T-helper 22 cell (primary cell): ENCODE measurements at places on chromosomes 7 and 10.
A peak's percentile ranks its signal among the peaks of the same experiment; 100 is the strongest.

- no peak for DNase-seq
These were observed 58.8 kb downstream of the CAV1 start for GRCh38 chr7:116583653-116584052.

GRCh38 chr7:85612514-85612913 is 425.7 kb upstream of the SEMA3D start:
- DNase-seq = no peak

DNA sequence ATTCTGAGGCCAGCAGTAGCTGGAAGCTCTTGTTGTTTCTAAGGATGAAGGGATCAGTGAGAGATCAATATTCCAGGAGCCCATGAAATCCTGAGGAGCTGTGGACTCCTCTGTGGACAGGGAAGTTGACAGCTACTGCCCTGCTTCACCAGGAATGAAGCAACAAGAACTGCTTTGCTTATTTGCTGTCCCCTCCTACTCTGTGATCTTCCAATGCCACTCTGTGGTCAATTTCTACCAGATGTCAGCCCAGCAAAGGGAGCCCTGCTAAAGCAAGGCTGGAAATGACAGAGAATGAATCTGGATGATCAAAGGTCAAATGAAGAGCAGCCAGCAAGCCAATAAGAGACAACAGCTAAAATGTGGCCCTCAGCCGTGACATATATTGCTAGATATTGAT is 227.5 kb upstream of the CHRM2 start:
- DNase-seq = no peak

GRCh38 chr7:120274899-120275298 is 1.9 kb downstream of the KCND2 start:
- no peak for DNase-seq

DNA sequence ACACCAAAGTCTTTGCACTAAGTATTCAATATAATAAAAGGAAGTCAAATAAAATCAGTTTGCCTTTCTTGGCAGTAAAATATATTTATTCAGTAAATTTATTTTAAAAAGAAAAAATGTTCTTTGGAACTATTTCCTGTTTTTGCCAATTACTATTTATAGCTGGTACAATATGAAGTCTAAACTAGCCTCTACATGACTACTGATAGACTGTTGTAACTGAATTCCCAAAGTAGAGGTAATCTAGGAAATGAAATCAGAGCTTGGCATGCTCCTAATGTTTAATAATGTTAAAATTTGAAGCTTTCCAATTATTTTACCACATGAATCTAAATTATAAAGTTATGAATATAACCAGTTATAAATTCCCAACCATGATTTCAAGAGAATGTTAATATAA is 385.5 kb downstream of the SEMA3D start:
- DNase-seq = no peak

DNA sequence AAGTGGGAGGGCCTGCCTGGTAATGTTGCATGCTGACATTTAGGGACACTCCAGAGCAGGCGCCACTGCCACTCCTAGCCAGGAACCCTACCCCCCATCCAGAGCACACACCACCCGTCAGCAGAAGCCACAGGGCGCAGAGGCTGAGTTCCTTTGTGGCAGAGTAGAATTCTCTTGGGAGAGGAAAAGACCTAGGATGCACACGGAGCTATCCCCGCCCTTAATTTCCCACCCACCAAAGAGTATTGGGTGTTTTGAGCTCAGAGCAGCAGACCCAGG is 702 bp upstream of the INSYN2A start:
- no peak for DNase-seq

DNA sequence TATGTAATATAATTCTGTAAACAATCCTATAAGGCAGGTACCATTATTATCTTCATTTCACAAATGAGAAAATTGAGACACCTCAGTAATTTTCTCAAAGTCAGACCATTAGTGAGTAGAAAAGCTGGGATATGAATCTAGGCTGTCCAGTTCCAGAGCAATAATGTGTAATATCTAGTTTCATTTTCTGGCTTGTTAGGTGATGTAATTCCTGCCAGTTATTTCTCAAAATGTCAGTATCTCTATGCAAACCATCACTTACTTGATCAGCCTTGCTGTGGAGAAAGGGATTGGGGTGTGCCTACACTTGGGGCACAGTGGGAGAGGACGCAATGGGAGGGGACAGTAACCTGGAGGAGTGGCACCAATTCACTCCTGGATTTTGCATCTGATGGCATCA is 157.5 kb downstream of the LYZL1 start:
- no peak for DNase-seq

DNA sequence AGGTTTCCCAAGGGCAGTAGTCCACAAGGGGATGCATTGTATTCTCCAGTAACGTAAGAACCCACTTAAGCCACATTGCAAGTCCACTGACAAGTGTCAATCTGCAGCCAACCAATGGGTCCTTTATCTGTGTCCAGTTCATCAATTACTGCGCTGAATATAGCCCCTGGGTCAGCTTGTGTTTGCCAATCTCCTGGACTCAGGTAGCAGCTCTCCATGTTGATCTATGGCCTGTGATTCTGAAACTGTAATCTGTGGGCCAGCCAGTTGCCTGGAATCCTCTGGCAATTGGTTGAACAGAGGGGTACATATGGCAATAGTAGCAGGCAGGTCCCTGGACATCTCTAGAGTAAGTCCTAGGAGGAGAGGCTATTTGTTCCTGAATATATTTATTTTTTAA is 8.8 kb upstream of the TMEM248 start:
- DNase-seq = no peak

DNA sequence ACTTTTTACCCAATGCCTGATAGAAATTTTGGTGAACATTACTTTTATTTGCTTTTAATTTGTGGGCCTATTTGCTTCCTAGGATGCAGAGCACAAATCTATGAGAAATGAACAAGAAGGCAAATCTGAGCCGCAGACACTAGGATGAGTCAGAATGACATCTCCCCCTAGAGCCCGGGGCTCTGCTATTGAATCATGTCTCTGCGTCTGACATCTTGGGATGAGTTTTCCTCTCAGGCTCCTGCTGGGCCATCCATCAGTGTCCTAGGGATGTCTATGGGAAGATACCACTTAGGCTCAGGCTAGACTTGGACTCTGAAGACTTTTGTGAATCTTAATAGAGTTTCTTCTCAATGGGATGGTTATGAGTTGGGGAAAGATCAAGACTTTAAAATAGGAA is 157.3 kb upstream of the MTPN start:
- no peak for DNase-seq

- no peak for DNase-seq
These were observed 234.5 kb upstream of the MEOX2 start for GRCh38 chr7:15920953-15921352.

GRCh38 chr7:55473932-55474331 is 98.4 kb downstream of the VOPP1 start:
- no peak for DNase-seq

DNA sequence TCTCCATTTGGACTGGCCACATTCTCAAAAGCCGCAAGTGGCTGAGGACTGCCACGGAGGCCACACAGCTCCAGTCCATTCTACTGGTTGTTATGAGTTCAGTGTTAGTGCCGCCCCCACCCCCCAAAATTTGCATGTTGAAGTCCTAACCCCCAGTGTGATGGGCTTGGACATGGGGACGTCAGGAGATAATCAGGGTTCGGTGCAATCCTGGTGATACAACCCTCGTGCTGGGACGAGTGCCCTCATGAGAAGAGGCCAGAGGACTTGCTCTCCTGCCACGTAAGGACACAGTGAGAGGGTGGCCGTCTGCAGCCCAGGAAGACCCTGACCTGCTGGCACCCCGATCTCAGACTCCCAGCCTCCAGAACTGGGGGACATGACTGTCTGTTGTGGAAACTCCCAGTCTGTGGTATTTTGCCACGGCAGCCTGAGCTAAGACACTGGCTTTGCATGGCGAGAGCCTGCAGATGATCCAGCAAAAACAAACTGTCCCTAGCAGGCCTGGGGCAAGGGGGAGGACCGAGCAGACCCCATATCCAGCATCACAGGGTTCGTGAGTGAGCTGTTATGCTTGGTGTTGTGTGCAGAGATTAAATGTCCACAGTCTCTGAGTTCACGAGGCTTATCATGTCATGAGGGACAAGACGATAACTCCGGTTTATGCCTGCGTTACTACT is 41.5 kb upstream of the INSIG1 start:
- no peak for DNase-seq

GRCh38 chr7:140654661-140655060 is 14.0 kb upstream of the DENND2A start:
- no peak for DNase-seq

DNA sequence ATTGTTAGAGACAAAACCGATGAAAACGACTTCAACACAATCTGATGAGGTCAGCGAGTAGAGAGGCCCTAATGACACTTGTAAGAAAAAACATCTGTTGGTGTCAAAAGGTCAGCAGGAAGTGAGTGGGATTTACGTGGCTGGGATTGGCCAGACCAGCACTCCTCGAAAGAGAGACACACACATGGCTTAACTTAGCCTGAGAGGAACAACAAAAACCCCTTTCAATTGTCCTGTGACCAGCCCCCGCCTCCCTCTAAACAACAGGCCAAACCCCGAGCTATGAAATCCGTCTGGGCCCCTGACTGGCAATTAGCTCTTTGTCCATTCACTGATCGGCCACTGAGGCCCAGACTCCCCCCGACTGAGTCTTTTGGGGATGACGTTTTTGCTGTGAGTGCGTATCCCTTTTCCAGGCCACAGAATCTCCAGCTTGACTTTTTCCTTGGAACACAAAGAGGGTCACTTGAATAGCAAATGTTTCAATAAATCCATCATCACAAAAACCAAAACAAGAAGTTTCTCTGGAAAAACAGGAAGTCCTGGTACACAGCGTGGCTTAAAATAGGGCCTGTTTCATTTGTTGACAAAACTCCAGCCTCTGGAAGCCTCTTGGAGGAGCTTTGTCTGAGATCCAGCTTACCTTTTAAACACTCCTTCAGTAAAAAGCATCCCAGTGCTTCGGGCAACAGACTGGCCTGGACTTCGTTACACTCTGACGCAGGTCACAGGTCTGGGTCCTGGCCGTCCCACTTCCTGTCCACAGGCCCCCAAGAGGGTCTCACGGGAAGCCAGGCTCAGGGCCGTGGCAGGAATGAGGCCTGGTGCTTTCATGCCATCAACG is 103.0 kb downstream of the CTBP2 start:
- no peak for DNase-seq

GRCh38 chr7:24870766-24871165 is 109.2 kb downstream of the OSBPL3 start:
- DNase-seq = no peak

GRCh38 chr7:22485189-22485588 is 14.8 kb downstream of the STEAP1B start:
- no peak for DNase-seq

- DNase-seq = no peak
These were observed 87.2 kb downstream of the ABCC2 start for GRCh38 chr10:99869581-99870122.

DNA sequence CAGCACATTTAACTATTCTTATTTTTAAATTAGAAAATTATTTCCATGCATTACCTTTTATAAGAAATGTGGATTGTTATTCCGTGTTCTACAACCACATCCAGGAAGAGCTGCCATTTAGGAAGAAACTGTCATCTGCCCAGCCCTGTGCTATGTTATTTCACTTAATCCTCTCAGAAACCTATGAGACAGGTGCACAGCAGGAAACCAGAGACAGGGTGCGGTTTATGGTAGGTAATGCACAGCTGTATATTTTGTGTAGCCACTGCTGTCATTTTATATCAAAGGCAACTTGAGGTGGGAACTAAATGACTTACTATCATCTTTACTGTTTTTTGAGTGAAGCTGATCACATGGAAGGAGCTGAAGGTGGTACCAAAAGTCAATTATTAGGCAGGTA is 232.3 kb downstream of the MAGI2 start:
- DNase-seq = no peak

GRCh38 chr7:19060761-19061259 is 56.6 kb downstream of the TWIST1 start:
- no peak for DNase-seq

GRCh38 chr7:134649226-134649775 is 2.6 kb downstream of the BPGM start:
- DNase-seq = no peak

DNA sequence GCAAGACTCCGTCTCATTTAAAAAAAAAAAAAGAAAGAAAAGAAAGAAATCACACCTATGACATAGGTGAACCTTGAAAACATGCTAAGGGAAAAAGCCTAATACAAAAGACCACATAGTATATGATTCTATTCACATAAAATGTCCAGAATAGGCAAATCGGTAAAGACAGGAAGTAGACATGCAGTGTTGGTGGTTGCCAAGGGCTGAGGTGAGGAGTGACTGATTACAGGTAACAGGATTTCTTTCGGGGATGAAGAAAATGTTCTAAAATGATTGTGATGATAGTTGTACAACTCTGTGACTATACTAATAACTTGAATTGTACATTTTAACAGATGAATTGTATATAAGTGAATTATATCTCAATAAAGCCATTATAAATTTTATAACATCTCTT is 3.3 kb downstream of the XPNPEP1 start:
- DNase-seq = no peak

DNA sequence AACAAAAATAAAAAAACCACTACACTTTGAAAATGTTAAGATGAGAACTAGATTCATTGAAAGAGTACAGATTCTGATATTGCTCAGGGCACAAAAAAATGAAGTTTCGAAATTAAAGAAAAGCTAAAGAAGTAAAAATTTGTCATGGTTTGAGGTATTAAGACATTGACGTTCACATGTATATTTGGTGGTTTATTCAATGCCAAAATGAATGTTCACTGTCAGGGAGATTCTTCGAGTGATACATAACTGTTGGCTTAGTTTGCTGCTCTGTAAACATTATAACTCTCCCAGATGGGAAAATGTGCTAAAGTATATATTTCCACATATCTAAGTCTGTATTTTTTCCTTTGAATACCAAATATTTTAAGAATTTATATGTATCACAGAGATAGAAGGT is 345.0 kb downstream of the SEMA3D start:
- no peak for DNase-seq

GRCh38 chr10:77801474-77802161 is 124.9 kb downstream of the DLG5 start:
- peak; percentile 42 for DNase-seq
